ENCODE measurements at places on chromosomes 5 and 9.

GRCh38 chr9:134612309-134612708 is 29.3 kb upstream of the COL5A1 start:
- DNase-seq: no peak

GRCh38 chr9:113614843-113615648 is 151.5 kb downstream of the RGS3 start:
- no peak for DNase-seq

DNA sequence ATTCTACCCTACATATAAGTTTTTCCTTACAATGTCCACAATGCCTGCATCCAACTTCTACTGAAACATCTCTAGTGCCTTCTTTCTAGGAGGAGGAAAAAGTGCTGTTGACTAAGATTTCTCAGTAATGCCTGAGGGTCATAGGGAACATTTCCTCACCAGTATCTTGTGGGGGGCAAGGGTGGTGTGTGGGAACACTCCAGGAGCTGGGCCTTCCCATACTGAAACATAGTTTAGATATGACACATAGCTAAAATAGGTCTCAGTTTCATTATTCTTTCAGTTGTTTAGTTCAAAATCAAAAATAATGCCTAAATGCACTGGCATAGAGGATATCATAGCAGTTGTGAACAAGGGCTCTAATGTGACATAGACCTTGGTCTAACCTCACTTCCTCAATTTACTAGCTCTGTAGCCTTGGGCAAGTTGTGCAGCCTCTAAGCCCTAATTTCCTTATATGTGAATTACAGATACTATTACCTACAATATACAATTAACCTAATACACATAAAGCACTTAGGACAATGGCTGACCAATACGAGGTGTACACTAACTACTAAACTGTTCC is 66.1 kb downstream of the HAPLN1 start:
- DNase-seq: no peak

- no peak for DNase-seq
Measured at GRCh38 chr5:57338068-57338867, 144.3 kb downstream of the ACTBL2 start.

Data from foreskin keratinocyte (primary cell).